ENCODE measurements at places on chromosomes 5 and 9.
A peak's percentile ranks its signal among the peaks of the same experiment; 100 is the strongest.

GRCh38 chr5:43601454-43602260, 1.3 kb upstream of the NNT start:
- DNase-seq, result peak; percentile 83

DNA sequence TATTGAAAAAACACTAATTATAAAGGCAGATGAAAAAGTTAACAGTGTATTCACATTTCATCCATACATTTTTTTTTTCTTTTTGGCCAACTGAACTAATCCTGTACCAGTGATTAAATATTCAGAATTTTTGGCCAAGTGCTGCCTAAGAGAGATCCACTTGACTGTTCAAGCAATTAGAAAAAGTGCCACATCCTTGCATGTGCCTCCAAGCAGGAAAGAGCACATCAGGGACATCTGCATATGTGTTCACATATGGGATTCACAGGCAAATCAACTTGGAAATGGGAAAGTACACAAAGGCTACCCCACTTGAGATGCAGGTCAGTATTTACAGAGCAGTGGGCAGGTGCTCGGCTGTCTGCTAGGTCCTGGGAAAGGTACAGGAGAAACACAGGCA, 163.3 kb upstream of the LHFPL2 start:
- DNase-seq, result no peak

GRCh38 chr5:134957920-134958608, 9.6 kb upstream of the CATSPER3 start:
- DNase-seq, result no peak

- DNase-seq, result no peak
Measured at GRCh38 chr9:2144619-2145018, 129.5 kb downstream of the SMARCA2 start.

- no peak for DNase-seq
Measured at GRCh38 chr9:79104216-79104615, 467.5 kb upstream of the TLE4 start.

GRCh38 chr5:111200828-111201227, 23.4 kb upstream of the CAMK4 start:
- DNase-seq, result no peak

DNA sequence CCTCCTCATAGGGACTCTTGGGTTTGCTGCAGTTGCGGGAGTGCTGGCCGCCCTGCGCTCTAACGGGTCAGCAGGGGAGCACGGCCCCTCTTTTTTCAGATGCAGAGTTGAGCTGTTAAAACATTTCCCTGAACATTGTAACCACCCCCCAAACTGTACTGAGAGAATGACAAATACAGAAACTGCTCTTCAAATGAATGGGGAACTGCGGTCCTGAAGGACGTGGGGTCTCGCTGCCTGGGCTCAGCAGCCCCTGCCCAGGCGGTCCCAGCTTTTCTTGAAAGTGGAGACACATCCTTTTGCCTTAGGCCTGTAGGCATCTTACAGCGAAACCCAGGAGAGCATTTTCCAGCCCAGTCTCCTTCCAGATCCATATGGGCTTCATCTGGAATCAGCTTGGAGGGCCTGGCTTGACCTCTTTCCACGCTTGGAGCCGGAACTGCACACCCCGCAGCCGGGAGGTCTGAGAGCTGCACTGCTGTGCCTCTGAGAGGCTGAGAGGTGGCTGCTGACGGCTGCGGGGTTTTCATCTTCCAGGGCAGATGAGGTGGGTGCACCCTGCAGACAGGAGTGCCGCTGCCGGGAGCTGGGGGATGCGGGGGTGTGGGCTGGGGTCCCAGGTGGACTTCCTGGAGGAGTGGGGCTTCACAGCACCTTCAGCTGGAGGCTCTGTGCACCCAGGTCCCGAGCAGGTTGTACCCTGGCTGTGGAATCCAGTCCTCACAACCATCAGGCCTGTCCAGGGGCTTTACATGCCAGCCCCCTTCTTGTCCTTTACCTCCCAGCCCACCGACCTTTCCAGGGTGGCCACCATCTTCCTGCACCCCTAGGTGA, 1.2 kb upstream of the AGPAT2 start:
- no peak for DNase-seq

DNA sequence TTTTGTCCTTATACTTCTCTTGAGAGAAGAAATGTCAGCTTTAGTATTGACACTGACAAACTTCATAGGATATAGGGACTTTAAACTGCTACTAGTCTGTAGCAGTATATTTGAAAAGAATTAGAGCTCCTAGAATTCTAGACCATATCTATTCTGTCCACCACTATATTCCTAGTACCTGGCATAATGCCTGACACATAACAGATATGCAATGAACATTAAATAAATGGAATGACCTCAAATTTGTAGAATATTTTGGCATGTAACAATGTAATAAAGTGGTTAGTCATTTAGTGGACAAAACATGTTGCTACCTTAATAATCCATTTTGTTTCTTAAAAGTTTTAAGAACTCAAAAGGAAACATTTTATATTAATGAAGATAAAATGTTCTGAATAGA, 57.5 kb downstream of the HOMER1 start:
- no peak for DNase-seq

GRCh38 chr5:81020478-81021167, 60.5 kb downstream of the RASGRF2 start:
- no peak for DNase-seq

Data from dermis microvascular lymphatic vessel endothelial cell (primary cell).